ENCODE measurements at places on chromosomes 6 and 20.

DNA sequence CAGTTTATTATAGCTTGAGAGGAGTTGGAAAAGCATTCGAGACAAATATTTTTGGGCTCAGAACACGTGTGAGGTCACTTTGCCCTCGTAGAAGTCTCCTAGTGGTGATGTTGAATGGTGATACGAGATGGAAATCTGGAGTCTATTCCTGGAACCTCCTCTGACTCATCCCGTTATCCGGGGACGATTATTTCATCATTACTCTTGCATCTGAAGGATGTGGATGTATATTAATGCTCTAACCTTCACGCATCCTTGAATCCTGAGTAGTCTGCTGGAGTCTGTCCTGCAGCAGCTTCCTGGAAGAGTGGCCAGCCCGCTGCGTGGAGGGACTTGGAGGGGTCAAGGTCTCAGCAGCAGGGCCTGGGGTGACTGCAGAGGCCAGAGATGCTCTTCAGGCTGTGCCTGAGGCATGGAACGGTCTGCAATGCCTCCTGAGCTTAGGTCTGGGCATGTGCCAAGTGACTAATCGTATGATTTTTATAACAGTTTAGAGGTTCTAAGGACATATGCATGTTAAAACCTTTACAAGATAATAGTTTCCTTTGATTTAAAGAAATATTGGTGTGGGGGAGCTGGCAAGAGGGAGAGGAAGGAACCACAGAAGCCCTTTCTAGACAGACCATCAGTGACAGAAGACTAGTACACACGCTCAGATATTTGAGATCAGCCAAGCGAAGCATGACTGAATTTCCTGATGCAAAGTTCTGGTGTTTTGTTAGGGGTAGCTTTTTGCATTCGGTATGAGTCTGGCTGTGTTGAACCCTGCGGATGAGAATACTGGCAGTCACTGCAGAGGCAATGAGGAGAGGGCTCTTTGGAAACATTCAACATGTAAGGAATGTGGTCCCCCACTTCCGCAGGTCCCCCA is 400.2 kb downstream of the QKI start:
- no peak for DNase-seq

DNA sequence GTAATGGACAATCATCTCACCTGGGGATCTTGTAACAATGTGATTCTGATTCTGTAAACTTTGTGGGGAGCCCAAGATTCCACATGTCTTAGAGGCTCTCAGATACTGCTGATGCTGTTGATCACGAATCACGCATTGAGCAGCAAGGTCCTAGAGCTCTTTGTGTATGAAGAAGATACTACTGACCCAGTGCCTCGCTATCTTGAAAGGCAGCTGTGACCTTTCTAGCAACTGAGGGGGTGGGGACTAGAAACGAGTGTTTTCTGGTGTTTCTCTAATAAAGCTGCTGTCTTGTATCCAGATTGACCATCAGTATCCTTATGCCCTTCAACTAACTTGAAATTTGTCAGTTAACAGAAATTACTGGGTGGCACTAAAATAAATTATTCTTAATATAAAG is 142.9 kb downstream of the MTHFD1L start:
- no peak for DNase-seq

DNA sequence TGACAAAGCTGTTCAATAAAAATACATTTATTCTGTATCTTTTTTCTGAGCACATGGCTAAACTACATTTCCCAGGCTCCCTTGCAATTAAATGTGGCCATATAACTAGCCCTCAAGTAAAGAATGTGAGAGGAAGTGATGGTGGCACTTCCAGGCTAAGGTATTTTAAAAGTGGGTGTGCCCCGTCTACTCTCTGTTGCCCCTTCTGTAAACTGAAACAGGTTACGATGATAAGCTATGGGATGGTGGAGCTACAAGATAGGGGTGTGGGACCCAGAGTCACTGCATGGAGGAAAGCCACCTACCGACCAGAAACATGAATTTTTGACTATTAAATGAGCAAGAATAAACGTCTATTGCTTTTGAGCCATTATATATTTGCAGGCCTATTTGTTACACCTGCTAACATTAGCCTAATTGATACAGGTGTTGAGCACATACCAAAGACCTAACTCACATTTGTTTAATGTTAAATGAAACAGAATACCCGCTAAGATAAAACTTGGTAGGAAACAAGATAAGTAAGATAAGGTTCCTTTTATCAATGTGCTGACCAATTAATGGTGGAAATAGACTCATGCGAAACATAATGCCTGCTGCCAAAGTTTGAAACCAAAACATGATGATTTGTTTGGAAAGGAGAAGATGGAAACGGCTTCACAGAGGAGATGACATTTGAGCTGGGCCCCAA is 3.1 kb downstream of the FYN start:
- no peak for DNase-seq

DNA sequence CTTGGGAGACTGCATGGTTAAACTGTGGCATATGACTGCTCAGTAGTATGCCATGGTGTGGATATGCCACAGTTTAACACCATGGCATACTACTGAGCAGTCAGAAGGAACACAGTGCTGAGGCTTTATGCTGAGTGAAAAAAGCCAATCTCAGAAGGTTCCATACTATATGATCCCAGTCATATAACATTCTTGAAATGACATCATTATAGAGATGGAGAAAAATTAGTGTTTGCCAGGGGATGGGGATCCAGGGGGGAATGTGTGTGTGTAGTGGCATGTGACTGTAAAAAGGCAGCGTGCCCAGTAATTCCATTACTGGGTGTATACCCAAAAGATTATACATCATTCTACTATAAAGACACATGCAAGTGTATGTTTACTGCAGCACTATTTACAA is 85.8 kb downstream of the FOXF2 start:
- no peak for DNase-seq

DNA sequence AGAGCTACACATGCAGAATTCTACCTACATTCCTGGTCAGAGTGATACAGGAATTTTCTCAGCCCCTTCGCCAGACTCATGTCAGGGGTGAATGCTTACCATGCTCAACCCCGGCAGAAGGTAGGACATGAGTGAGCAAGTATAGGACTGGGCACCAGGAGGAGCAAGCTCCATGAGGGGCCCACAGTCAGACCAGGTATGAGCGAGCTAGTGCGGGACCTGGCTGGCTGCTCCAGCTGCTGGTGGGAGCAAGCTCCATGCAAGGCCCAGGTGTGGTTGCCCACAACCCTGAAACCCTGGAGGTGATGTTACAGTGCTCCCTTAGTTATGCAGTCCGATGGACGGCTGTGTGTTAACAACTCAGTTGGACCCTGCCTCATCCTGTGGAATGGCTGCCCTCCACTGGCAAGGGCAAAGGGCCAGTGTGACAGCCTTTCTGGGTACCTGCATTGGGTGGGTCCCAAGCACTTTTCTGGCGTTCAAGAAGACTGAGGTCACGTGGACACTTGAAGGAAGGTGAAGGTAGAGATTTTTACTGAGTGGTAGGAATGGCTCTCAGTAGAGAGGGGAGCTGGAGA is 503.5 kb upstream of the CITED2 start:
- no peak for DNase-seq

DNA sequence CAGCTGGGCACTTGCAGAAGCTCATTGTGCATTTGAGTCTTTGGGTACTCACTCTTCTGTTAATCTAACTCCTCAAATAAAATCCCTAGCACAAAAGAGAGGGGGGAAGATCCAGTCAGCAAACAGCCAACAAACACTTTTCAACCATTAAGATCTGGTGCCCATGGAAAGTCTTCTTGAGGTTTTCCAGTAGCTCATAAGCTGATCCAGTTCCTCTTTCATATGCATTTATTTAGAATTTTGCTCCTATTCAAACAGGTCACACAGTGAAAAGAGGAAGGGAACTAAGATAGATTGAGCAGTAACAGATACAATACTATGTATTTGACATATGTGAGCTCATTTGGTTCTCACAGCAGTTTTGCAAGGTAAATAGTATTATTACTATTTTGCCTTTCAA is 38.6 kb downstream of the HLA-DPB1 start:
- DNase-seq: no peak

GRCh38 chr6:11043961-11044711 is at the start of gene ELOVL2:
Gene ELOVL2, minus strand, starts transcription at chr6:11044305. Its CDS starts 75 bp downstream, at chr6:11044230.
- DNase-seq: no peak

DNA sequence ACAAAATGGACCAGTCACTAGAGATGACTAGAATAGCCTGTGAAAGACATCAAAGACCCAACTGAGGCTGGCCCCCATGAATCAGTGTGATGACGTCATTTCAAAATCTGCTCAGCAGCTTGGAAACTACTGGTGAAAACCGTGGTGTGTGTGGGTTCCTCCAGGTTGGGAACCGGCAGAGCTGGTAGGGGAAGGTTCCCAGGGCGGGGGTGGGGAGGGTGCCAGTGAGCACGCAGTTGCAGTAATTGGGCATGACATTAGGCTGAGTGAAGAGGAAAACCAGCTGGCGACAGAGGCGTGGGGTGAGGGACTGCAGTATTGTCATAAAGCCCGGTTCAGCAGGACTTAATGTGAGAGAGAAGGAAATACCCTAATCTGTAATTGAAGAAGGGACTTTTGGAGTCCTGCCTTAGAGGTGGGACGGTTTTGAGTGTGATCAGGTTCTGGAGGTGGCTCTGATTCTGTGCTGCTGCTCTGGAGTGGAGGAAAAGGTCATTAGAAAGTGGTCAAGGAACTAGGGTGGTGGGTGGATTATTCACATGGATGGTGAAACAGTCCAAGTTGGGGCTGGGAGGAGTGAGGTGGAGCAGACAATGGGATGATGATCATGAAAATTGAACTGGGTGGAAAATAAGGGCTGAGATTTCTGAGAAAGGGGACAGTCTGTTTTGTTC is 52.0 kb upstream of the MTHFD1L start:
- DNase-seq: no peak

- DNase-seq: no peak
Observed at GRCh38 chr20:25695532-25696370, 902 bp downstream of the ZNF337 start.
